ENCODE measurements at places on chromosomes 4 and X.

DNA sequence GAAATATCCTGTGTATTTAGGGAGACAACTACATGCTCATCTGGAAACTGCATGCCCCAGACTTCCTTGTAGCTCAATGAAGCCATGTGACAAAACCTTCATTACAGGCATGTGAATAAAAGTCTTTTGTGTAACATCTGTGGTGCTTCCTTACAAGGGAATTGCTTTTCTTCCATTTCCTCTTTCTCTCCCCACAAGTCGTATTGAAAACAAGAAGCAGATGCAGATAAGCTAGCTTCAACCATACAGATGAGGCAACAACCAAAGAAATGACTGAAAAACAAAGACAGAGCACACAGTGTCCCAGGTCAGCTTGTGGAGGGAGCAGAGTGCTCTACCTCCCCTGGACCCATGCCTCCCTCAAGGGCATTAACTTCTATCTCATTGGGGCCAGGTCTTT is 115.8 kb upstream of the INPP4B start:
- DNase-seq: peak; percentile 61

DNA sequence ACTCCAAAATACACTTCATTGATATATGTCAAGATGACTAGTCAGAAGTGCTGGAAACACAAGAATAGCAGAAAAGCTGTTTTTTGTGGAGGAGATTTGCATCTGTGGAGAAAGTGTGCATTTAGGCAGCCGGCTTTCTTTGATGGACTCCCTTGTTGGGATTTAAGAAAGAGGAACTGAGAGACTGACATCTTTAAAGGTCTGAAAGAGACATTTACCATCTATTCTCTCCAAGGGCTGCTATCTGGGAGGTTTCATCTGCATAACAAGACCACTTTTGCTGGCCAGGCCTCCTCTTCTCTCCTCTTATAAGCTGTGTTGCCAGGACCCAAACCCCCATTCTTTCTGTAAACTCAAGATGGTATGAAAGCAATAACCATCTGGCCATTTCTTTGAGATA is 1065.0 kb downstream of the NLGN4X start:
- no peak for DNase-seq

- no peak for DNase-seq
These were observed 83.6 kb downstream of the ANAPC10 start for GRCh38 chr4:145014365-145014764.

DNA sequence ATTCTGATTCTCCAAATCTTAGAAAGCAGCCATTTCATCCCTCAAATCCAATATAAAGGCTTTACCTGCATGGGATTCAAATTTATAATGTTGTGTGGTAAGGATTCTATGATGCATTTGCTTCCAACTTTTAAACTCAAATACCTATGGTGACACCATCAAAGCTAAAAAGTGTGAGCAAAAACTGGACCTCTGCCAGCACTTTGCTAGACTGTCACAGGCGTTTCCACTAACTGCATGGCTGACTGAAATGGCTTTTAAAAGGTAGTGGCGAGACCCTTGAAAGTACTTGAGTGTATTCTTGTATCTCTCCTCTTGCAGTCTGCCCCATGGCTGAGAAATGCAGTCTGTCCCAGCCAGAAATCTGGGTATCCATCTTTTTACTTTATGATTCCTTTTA is 169.4 kb downstream of the AMELX start:
- no peak for DNase-seq

- DNase-seq: no peak
These were observed 82.6 kb downstream of the HADH start for GRCh38 chr4:108072300-108072699.

GRCh38 chrX:31499109-31499508 is 427.3 kb upstream of the FTHL17 start:
- no peak for DNase-seq

DNA sequence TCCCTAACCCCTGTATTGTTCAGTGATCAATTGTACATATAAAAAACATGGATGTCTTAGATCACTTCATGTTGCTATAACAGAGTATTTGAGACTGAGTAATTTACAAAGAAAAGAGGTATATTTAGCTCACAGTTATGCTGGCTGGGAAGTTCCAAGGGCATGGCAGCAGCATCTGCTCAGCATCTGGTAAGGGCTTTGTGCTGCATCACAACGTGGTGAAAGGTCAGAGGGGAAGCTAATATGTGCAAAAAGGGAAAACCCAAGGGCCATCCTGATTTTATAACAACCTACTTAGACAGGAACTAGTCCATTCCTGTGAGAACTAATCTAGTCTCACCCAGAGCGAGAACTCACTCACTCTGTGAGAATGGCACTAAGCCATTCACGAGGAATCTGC is 128.2 kb upstream of the OTUD4 start:
- DNase-seq: no peak

DNA sequence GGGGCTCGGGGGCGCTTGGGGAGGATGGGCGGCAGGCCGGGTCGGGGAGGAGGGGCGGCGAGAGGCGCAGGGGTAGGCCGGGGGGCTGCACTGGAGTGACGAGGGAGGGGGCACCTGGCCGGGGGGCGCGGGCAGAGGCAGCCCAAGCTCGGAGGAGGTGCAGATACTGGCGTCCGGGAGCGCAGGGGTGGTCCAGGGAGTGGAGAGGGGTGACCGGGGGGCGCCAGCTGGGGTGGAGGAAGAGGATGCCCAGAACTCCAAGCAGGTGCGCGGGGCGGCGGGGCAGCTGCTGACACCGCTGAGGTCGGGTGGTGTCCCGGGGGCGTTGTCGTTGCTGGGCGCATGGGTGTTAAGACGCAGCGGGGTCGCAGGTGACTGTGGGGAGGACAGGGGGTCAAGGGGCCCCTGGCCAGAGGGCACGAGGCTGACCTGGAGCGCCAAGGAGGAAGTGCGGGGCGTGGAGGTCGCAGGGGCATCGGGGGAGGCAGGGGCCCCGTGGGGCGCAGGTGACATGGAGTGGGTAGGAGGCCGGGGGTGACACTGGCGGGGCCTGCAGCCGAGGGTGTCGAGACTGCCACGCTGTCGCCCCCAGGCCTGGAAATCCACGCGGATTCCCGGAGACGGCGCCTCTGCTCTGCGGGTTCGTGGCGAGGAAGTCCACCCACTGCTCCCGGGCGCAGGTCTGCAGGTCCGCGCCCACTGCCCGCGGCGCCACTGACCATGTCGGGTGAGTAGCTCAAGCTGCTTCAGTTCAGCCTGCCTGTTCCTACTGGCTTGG is 928 bp downstream of the GYG2 start:
- no peak for DNase-seq

- no peak for DNase-seq
These were observed 1.3 kb downstream of the GABRE start for GRCh38 chrX:151973060-151973661.

DNA sequence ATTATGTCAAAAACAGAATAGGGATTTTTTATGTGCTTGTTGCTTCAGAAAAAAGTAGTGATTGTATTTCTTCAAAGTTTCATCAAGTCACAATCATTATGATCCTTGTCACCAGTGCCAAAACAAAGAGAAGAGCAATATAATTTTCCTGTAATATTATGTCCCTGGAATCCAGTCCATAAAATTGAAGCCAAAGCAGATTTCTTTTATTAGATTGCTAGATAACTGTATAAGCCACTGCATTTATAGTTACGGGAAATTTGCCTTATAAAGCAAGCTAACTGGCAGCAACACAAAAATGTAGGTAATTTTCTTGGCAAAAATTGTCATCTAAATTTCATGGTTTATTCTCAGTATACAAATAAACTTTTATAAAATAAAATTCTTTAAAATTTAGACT is 296.1 kb upstream of the ANKRD50 start:
- no peak for DNase-seq

All from NB4 (cell line).